ENCODE measurements at places on chromosomes 2 and 18. TPM values are rescaled to one million over a fixed set of nuclear protein-coding genes. Genes with fewer than 3 reads are reported as not detected.

RGPD6 gene
- total RNA-seq = 25.7 TPM

LDLRAD4 gene
- total RNA-seq = 1.8 TPM

CMPK2 gene
- total RNA-seq = 0.36 TPM

COL3A1 gene
- 3,551 TPM for total RNA-seq

TNFRSF11A gene
- total RNA-seq = 3.8 TPM

SLC38A11 gene
- 0.13 TPM for total RNA-seq

AOX1 gene
- total RNA-seq = 13.0 TPM

NPPC gene
- total RNA-seq = 0.07 TPM
